ENCODE measurements at places on chromosomes 6 and 20.

DNA sequence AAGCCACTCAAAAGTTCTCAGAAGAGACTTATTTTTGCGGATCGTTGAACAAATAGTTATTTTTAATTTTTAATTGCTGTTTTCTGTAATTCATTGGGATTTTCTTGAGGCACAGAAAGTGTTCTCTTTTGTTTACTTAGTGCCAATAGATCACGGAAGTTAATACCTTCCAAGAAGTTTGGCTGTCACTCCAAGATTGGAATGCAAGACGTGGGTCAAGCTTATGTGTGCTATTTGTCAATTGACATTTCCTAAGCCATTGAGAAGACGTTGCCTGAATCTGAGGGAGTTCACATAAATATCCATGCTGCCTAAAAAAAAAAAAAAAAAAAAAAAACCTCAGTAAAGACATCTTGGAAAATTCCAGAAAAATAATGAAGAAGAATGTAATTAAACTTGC lies 1071.4 kb upstream of the ADGRB3 start:
- no peak for DNase-seq

- no peak for DNase-seq
Measured at GRCh38 chr20:1326031-1326930, 2.7 kb downstream of the SDCBP2 start.

- DNase-seq: no peak
Measured at GRCh38 chr20:59920944-59921343, 12.5 kb downstream of the SYCP2 start.

GRCh38 chr6:158782432-158783166 lies 36.6 kb downstream of the EZR start:
- DNase-seq: no peak

Data from CD4-positive, alpha-beta T cell (primary cell).